ENCODE measurements at places on chromosomes 4 and X.

DNA sequence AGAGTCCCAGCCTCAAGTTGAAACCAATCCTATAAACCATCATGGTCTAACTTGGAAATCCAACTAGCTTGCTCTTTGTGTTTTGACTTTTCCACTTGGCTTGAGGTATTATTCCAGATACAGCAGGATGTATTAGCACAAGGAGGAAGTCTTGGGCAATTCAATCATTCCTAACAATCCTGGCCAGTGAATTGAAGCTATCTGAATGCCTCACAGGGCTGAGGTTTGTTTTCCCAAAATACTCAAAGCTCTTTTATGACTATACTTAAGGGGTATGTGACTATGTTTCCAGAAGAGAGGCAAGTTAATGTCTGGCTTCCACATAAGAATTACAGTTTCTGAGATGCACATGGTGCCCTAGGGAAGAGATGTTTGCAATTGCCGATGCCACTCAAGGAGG lies 66.8 kb upstream of the SH3RF1 start:
- no peaks in the 10 kb centered on the region for H3K36me3 ChIP-seq
- no peaks in the 10 kb centered on the region for H3K4me1 ChIP-seq
- H3K27me3 ChIP-seq: no peaks in the 10 kb centered on the region
- no peak overlapping the region for H3K27ac ChIP-seq

- no peak overlapping the region for H3K27ac ChIP-seq
- no peaks in the 10 kb centered on the region for H3K27me3 ChIP-seq
- H3K4me3 ChIP-seq: no peak overlapping the region
- no peaks in the 10 kb centered on the region for H3K4me1 ChIP-seq
- DNase-seq: peak; percentile 69
These were observed 78.7 kb downstream of the RBM47 start for GRCh38 chr4:40550948-40551462.

GRCh38 chr4:61918987-61919386 lies 718.9 kb downstream of the ADGRL3 start:
- DNase-seq: no peak
- no peaks in the 10 kb centered on the region for H3K36me3 ChIP-seq
- H3K4me1 ChIP-seq: no peaks in the 10 kb centered on the region
- no peak overlapping the region for H3K27ac ChIP-seq

- DNase-seq: no peak
- no peak overlapping the region for H3K4me3 ChIP-seq
- H3K27me3 ChIP-seq: no peaks in the 10 kb centered on the region
These were observed 58.3 kb upstream of the PRKX start for GRCh38 chrX:3771766-3772165.

GRCh38 chrX:109601486-109601885 lies 23.5 kb downstream of the KCNE5 start:
- DNase-seq: no peak
- no peaks in the 10 kb centered on the region for H3K36me3 ChIP-seq
- H3K27me3 ChIP-seq: no peaks in the 10 kb centered on the region
- H3K4me1 ChIP-seq: peaks cover 6% of the 10 kb centered on the region
- H3K27ac ChIP-seq: no peak overlapping the region

All from cardiac muscle cell (in vitro differentiated cells and primary cell).